ENCODE measurements at places on chromosomes 7 and 10.

DNA sequence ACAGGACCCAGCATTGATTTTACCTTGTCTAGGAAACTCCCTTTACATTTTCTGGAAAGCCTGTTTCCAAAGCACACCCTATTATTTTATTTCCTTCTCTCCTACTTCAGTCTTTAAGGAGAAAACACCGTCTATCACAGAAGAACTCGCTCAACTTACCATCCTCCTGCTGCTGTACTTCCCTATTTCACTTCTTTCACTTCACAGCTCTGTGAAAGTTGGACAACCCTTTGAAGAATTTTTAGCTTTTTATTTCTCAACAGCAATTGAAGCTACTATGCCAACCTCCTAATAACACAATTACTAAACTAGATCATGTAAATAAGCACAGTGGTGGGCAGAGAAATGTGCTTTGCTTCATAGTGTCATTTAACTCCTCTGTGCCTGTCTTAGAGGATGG, 166.5 kb downstream of the TFEC start:
- no peak overlapping the region for H3K4me3 ChIP-seq
- H3K27ac ChIP-seq, result no peak overlapping the region
- no peaks in the 10 kb centered on the region for H3K4me1 ChIP-seq

DNA sequence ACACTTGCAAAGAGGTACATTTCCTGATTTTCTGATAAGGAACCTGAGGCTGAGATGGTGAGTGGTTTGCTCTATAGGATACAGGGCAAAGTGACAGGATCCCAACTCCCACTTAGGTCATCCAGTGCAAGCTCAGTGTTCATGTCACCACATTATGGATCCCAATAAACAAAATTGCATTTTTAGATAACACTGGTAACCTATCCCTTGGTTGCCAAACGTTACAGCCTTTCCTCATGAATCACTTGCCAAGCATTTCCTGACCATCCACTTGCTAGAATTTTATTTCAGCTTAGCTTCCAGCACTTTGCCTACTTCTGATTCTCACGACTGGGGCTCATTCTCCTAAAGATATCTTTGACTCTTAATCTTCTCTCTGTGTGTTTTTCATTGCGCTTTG, 131.4 kb upstream of the ODAD2 start:
- no peaks in the 10 kb centered on the region for H3K4me1 ChIP-seq
- H3K27ac ChIP-seq, result no peak overlapping the region
- H3K4me3 ChIP-seq, result no peak overlapping the region
- H3K27me3 ChIP-seq, result no peaks in the 10 kb centered on the region
- H3K36me3 ChIP-seq, result no peaks in the 10 kb centered on the region

GRCh38 chr10:49290607-49291006, 8.4 kb upstream of the C10orf71 start:
- peaks cover 47% of the 10 kb centered on the region for H3K4me1 ChIP-seq
- peak overlapping the region; percentile 96 for H3K27ac ChIP-seq
- no peak for DNase-seq
- H3K4me3 ChIP-seq, result no peak overlapping the region
- no peaks in the 10 kb centered on the region for H3K36me3 ChIP-seq
- no peaks in the 10 kb centered on the region for H3K27me3 ChIP-seq

GRCh38 chr10:65125212-65125611, 1604.0 kb downstream of the REEP3 start:
- H3K4me1 ChIP-seq, result no peaks in the 10 kb centered on the region
- no peak overlapping the region for H3K4me3 ChIP-seq
- DNase-seq, result no peak
- no peak overlapping the region for H3K27ac ChIP-seq
- H3K27me3 ChIP-seq, result no peaks in the 10 kb centered on the region

Data from gastrocnemius medialis (tissue), 4 donors.